ENCODE measurements at places on chromosomes 6 and 20. TPM values are rescaled to one million over a fixed set of nuclear protein-coding genes. Genes with fewer than 3 reads are reported as not detected.

LRRN4 gene
- total RNA-seq = not detected

CCN5 gene
- not detected for total RNA-seq

CASS4 gene
- total RNA-seq = 5.1 TPM

MOG gene
- total RNA-seq = not detected

NKAIN4 gene
- not detected for total RNA-seq

CNKSR3 gene
- total RNA-seq = not detected

CDC5L gene
- total RNA-seq = 22.7 TPM

SDHAF4 gene
- 14.4 TPM for total RNA-seq

SULF2 gene
- total RNA-seq = 1.4 TPM

DNA sequence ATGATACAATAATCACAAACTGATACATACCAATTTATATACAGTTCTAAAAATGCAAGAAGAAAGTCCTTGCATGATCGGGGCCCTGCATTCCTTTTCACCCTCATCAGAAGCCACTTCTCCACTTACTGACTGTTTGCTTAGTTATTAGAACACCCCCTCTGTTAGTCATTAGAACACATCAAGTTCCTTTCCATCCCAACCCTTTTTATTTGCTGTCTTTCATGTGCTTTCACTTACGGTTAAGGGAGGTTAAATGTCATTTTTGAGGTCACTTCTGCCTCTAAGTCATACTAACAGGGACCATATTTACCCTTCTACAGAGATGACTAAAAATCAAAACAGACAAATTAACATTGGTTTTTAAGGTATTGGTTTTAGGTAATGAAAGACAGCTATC is 149.1 kb downstream of the LMBRD1 start:
- DNase-seq = no peak

- DNase-seq = no peak
These were observed 107.4 kb upstream of the ADGRB3 start for GRCh38 chr6:68527691-68528090.

GRCh38 chr6:124604719-124605118 is 357.5 kb upstream of the RNF217 start:
- DNase-seq = no peak

- no peak for DNase-seq
These were observed 190.7 kb downstream of the PLCB1 start for GRCh38 chr20:8322662-8323217.

DNA sequence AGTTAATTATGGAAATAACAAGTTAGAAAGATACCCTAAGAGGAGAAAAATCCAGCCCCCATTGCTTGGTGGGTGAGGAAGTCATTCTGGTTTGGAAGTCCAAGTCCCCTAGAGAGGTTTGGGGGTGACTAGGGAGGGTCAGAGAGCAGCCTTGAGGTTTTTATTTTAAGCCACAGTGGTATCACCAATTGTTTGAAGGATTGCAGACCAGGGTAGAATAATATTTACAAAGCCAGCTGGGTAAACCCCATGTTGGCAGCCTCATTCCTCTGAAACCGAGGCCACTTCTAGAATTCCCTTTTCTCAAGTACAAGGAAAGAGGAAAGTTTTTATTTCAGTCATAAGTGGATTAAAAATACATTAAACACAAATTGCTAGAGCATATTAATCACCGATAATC is 99.7 kb downstream of the TMEM170B start:
- no peak for DNase-seq

GRCh38 chr6:68757821-68758220 is 122.7 kb downstream of the ADGRB3 start:
- no peak for DNase-seq

GRCh38 chr6:19578481-19578880 is 258.7 kb upstream of the ID4 start:
- no peak for DNase-seq

DNA sequence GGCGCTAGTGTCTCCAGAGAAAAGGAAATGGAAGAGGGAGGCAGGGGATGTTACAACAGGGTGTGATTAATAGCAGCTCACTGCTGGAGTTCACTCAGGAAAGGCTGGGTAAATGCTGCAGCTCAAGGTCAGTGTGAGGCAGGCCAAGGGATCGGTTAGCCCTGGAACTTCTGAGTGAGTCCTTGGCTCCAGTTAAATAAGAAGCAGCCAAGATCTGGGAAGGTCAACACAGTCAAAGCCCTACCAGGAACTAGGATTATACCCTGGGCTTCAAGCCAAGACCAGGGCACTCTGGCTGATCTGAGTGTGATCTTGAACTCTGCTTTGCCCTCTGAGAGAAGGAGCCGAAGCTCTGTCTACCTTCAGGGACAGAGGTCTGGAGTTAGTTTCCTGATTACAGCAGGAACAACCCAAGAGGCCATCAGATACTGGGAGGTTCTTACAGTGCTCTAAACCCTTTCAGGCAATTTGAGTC is 44.3 kb downstream of the TPD52L1 start:
- DNase-seq = no peak

DNA sequence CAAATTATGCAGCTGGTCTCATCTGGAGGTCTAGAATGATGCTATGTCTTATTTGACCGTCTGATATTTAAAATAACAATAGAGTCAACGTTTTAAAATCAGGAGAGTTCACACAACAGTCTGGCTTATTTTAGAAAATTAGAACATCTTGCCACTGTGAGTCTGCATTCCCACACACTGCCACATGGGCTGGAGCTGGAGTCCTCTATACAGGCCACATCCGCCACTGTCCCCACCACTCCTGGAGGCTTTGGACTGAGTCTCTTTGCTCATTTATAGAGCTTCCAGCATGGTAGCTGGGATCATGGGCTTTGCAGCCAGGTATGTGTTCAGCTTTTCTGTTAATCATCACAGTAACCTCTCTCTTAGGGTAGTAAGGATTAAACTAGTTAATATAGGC is 68.8 kb upstream of the ZNFX1 start:
- DNase-seq = no peak

DNA sequence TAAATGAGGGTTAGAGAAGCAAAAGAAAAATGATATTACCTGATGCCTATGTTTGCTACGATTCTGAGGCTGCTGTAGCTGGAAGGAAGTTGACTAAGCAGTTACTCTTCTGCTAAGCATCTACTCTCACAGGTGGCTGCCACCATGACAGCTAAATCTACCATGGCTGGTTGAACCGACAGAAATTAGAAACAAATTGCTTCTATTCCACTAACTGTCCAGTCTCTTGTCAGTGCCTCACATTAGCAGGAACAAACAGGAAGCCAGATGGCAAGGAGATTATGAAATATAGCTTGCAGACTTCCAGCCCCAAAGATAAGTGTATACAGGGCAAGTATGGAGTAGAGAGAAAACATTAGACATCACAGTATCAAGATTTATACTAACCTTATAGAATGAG is 59.4 kb upstream of the TMEM200A start:
- DNase-seq = no peak

GRCh38 chr6:109007521-109007920 is 87.1 kb downstream of the SESN1 start:
- no peak for DNase-seq

GRCh38 chr20:19709635-19710335 is 48.3 kb upstream of the RIN2 start:
- no peak for DNase-seq

DNA sequence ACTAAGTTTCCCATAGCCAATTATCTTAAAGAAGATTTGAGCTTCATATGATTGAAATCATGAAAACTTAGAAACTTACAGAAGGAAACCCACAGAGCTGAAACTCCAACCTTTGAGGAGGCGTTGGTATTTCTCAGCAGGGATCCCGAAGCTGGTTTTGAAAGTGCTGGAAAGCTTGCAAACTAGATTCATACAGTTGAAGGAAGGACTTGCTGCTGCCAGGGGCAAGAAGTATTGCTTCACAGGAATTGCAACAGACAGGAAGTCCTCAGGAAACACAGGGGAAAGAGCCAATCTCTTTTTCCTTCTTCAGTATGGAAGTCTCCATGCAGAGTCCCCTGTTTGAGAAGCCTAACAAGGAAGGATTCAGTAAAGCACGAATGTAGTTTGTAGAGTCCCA is 419.7 kb downstream of the CD109 start:
- no peak for DNase-seq

DNA sequence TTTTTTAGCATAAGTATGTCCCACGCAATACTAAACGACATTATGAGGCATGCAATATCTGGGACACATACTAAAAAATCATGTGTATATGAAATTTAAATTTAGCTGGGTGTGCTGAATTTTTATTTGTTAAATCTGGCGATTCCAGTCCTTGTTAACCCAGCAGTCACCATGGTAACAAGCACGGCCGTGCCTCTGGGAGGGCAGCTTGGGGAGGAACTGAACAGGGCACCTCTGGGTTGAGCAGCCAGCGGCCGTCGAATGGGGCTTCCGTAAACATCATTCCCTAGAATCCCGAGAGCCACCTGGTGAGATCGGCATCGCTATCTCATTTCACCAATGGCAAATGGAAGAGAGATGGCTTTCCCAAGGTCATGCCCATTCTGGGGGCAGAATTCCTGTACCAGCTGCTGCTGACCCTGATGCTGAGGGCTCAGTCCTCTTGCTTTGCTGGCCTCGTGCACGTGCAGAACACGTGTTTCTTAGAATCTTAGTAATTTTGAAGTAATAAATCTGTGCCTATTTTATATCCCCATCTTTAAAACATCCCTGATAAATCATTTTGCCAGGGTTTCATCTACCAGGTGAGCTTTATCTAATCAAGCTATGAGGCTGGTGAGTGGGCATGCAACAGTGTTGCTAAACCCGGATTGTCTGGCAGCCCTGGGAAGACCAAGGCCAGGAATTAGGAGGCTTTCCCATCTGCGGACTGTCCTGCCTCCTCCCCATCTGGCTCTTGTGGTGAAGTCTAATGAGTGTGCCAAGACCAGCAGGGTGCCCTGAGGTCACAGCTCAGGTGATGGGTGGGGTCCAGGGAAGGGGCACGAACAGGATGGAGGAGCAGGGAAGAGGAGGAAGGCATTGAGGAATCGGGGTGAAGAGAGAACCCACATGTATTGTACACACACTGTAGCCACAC is 85.1 kb downstream of the AGPAT4 start:
- no peak for DNase-seq

DNA sequence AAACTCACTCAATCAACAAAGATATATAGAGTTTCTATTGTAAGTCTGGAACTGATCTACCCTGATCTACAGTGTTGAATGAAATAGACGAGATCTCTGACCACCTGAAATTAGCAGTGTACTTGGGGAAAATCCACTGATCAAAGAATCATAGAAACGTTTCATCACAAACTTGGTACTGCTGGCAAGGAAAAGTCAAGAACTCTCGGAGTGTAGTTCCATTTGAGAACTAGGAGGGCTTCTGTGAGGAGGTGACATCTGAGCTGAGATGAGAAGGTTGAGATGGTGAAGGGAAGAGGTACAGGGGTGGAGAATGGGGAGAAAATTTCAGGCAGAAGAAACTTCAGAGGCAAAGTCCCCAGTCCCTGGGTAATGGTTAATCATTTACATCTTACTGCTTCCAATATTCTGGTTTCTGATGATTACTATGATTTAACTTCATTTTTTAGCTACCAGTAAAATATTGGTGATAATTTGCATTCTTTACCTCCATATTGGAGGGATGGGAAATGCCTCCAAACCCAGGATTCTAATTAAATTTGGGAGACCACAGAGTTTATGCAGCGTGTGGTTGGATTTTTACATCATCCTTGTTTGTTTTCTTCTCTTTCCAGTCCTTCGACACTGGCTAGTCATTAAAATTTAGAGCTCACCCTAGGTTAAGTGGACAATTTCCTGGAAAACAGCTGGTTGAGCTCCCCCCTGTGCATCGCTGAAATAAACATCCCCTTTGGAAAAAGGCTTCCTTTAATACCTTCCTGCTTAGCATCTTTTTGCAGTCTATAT is 191.9 kb downstream of the BCAS1 start:
- no peak for DNase-seq

DNA sequence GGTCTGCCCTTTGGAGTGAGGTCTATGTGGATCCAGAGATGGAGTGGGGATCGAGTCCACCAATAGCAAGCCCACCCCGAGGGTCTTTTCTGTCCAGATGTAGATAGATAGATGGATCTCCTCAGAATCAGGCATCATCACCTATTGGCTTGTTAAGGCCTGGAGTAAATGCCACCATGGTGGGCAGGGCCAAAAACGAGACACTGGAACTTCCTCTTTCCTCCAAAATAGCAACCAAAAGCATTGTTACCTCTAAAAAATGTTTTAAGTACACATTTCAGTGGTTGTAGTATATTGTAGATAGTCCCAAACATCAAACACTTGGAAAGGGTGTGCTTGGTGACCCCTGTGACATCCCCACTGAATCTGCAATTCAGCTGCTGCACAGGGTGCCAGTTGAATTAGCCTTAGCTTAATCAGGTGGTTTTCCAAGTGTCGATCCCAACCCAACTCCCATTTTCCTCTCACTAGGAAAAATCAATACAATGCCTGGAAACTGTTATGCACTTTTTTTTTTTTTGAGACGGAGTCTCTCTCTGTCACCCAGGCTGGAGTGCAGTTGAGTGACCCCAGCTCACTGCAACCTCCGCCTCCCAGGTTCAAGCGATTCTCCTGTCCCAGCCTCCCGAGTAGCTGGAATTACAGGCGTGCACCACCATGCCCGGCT is 35.0 kb upstream of the NELFCD start:
- no peak for DNase-seq
